Activated CD4-positive, alpha-beta T cell treated with anti-CD3 and anti-CD28 coated beads for 36 hours (primary cell): ENCODE measurements at places on chromosomes 12 and 14. TPM values are rescaled to one million over a fixed set of nuclear protein-coding genes. Genes with fewer than 3 reads are reported as not detected.

DNA sequence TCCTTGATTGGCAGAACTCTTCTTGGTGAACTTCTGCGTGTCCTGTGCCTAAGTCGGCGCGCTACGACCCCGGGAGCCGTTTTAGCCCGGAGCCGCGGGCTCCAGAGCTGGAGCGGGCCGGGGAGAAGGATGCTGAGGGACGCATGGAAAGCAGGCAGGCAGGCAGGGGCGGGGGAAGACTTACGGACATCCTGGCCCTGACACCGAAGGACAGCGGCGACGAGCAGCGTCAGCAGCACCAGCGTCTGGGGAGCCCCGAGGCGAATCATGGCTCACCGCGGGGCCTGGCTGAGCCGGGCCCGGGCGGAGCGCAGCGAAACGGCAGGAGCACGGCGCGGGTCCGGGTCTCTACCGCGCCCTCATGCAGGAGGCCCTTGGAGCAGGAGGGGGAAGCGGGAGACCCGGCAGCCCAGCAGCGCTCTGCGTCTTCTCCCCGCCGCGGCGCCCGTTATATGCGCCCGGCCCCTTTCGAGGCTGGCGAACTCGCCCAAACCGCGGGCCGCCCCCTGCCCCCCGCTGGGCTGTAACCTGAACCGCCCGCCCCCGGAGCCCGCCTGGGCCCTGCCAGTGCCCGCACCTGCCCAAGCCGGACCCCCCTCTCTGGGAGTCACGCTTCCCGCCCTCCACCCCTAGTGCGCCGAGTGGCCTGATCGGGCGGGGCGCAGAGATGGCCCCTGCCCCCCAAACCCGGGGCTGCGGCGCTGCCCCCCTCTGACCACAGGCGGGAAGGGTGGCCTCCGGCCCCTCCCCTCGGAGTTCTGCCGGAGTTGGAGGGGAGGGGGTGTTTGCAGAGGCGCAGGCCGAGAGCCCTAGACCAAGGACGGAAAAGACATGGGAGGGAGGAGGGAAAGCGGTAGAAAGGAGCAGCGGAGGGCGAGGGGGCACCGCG is at the start of gene COL2A1:
Gene COL2A1 (minus strand): TSS at position 424 of the 889 bp plus-strand sequence. CDS start 155 bp downstream, at position 269.
- peak; percentile 58 for DNase-seq

GRCh38 chr14:95150910-95151309 is 6.4 kb downstream of the DICER1 start:
- no peak for DNase-seq

DNA sequence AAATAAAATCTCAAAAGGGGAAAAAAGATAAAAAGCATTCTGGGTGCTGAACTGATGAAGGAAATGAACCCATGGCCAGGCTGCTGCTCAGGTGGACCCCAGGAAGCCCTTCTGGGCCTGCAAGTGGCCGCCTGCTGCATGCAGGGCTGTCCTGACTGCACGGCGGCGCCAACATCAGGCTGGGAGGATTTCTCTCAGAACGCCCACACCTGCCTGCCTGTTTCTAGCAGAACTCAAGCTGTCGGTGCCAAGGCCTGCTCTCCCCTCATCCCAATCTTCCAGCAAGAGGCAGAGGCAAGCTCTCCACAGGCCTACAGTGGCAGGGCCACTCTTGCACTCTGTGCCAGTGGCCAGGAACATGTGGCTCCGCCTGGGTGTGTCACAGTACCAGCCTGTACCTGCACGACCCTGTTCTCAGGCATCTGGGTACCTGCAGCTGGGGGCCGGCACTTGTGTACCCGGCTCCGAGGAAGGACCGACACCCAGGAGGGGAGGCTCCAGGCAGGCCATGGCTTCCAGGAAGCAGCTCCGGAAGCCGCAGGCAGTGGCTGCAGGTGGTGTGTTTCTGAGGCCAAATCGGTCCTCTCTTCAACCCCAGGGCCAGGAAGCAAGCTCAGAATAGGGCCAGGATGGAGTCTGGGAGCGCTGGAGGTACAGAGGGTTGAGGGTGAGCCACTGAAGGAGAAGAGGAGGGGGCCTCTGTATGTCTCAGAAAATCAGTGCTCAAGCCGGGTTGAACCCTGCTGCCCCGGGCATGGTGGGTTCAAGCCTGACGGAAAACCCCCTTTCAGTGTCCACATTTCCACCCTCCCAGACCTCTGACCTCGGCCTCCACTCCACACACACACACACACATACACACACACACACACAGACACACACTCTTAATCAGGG is 2.5 kb upstream of the INF2 start:
- DNase-seq = peak; percentile 33

DNA sequence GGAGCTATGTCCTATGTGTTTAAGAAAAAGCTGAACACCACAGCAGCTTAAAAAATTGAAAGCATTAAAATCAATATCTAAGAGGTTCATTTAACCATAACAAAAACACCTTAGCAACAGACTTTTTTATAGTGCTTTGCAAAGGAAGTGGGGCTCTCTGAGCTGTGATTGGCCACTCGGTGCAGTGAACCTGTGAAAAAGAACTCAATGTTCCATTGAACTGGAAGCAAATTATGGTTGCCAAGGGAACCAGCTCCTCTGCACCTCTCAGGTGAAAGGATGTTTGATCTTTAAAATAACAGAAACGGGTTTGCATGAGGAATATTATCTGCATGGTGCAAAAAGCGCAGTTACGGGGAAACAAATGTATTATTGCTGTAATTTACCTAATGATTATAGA is 149.4 kb downstream of the SNAPC1 start:
- no peak for DNase-seq

DNA sequence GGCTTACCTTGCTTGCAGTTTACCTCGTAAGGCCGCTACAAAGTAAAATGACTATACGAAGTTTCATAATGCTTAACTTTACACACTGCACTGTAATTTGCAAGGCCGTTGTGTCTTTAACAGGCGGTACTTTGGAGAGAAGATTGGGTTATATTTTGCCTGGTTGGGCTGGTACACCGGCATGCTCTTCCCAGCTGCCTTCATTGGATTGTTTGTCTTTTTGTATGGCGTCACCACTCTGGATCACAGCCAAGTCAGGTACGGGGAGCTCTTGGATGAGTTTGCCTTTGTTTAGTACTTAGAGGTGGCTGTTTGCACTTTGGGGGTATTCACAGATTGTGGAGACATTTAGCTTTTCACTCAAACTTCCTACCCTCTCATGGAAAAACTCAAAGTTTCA is 167.8 kb downstream of the SLC5A8 start:
- DNase-seq = no peak

- no peak for DNase-seq
Observed at GRCh38 chr12:8603286-8603685, 9.4 kb downstream of the AICDA start.

GRCh38 chr14:88840926-88841325 is 16.5 kb downstream of the TTC8 start:
- no peak for DNase-seq

GRCh38 chr12:130571089-130571488 is 145.0 kb downstream of the RIMBP2 start:
- DNase-seq = peak; percentile 28

DNA sequence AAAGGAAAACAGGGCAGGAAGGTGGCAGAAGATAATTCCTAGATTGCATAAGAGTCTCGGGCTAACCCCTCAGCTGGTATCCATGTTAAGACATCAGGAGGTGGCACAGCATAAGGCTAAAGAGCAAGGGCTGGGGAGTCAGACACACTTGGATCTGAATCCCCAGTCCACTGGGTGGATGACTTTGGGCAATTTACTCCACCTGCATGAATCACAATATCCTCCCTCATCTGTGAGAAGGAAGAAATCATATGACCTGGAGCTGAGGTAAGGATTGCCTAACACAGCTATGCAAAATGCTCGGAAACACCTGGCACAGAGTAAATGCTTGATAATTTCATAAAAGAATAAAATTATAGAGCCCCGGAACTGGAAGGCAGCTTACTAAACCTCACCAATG is 217.9 kb downstream of the PIK3C2G start:
- DNase-seq = no peak

GRCh38 chr12:30837595-30837994 is 82.8 kb upstream of the CAPRIN2 start:
- no peak for DNase-seq

GRCh38 chr12:96472384-96472783 is 17.0 kb upstream of the CFAP54 start:
- DNase-seq = no peak

DNA sequence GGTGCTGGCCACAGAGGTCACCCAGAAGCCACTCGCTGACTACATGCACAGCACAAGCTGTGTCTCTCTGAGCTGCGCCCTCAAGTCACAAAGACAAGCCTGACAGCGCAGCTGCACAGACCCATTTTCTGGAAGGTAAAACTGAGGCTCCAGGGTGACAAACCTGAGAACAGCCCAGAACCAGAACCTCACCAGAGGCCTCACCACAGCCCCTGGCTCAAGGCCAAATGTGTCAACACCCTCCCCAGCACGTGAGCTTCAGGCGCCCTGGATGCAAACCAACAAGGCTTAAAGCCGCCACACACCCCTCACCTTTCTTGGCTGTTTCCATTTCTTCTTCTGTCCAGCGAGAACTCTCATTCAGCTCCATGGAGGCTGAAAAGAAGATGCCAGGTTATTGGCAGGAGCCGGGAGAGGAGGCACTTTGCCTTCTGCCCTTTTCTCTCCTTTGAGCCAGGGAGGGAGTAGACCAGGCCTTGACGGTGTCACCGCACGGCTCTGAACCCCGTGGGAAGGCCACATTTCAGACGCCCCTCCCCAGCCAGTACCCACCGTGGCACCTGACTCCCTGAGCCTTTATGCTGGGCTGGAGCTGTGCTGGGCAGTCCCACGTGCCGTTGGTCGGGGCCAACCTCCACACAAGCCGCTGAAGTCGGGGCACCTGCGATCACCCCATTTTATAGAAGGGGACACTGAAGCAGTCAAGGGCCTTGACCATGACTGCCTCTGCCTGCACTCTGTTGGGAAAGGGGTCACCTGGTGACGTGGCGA is 103.1 kb downstream of the RFLNA start:
- DNase-seq = no peak

- no peak for DNase-seq
Observed at GRCh38 chr12:18864900-18865561, 127.1 kb downstream of the CAPZA3 start.

DNA sequence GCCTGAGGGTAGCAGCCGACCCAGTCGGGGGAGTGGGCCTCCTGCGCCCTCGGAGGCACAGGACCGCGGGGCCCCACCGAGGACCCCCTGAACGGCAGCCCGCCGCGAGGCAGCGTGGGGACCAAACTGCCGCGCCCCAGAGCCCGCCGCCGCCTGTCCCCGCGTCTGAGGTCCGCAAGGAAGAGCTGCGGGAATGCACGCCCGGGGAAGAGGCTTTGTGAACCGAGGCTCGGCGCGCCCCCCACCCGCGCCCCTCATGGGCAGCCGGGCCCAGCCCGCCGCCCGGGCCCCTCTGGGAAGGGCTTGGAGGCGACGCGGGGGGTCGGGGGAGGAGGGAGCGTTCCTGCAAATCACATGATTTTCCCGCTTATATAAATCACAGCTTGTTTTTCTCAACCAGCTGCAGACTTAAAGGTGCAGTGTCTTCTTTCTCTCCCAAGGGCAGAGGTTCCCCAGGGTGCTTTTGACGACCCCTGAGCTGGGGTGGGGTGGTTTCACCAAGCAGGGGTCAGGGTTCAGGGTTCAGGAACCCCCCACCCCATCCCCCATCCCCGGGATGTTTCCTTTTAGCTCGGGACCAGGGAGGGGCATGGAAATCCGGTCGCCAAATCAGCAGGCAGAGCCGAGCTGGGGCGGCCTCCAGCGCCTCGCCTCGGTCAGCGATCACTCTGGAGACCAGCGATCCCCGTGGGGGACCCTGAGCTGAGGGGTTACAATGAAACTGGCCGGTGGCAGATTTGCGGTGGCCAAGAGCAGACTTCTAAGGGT is 44.7 kb upstream of the ATP23 start:
- peak; percentile 35 for DNase-seq

The TMEM30B gene
- total RNA-seq = 2.1 TPM

The PLXNC1 gene
- total RNA-seq = 5.3 TPM

The ADGRD1 gene
- 1.8 TPM for total RNA-seq

The ACRBP gene
- total RNA-seq = 1.7 TPM

The LHX5 gene
- not detected for total RNA-seq

The SERPINA4 gene
- not detected for total RNA-seq

The SENP1 gene
- 44.4 TPM for total RNA-seq

The RHOJ gene
- not detected for total RNA-seq
